ENCODE measurements at places on chromosomes 5 and 9. TPM values are rescaled to one million over a fixed set of nuclear protein-coding genes. Genes with fewer than 3 reads are reported as not detected.

Gene ESM1
- not detected for total RNA-seq

Gene THOC3
- 40.0 TPM for total RNA-seq

GRCh38 chr9:9615086-9615485, 997.7 kb downstream of the PTPRD start:
- H3K27ac ChIP-seq, result no peak overlapping the region
- no peaks in the 10 kb centered on the region for H3K27me3 ChIP-seq
- H3K36me3 ChIP-seq, result no peaks in the 10 kb centered on the region
- peaks cover 3% of the 10 kb centered on the region for H3K4me1 ChIP-seq
- no peak overlapping the region for H3K4me3 ChIP-seq

Gene EIF4E1B
- total RNA-seq, result not detected

GRCh38 chr9:95815133-95815532, 60.4 kb upstream of the ERCC6L2 start:
- H3K36me3 ChIP-seq, result no peaks in the 10 kb centered on the region
- no peak overlapping the region for H3K27ac ChIP-seq
- no peaks in the 10 kb centered on the region for H3K27me3 ChIP-seq
- H3K4me3 ChIP-seq, result no peak overlapping the region
- no peak for DNase-seq
